ENCODE measurements at places on chromosomes 2 and 18.

- no peak for DNase-seq
These were observed 135.1 kb downstream of the SOCS6 start for GRCh38 chr18:70423988-70424387.

DNA sequence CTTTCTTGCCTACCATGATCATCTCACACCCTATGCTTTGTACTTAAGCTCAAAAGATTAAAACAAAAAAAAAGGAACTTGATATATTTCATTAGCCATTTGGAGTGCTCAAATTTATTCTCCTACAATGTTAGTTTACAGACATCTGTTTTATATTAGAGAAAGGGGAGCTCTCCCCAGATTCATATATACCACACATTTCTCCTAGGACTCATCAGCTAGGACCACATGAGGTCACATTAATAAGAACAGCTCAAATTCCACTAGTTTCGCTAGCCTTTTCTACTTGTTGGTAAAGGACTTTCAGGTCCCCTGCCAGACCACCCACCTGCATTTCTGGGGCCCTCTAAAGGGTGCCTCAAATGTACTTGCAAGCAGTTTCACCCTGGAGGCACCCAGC, 151.2 kb upstream of the MMADHC start:
- DNase-seq: no peak

GRCh38 chr2:66472225-66472843, 37.4 kb downstream of the MEIS1 start:
- no peak for DNase-seq

GRCh38 chr18:33751613-33752221, 173.7 kb downstream of the ASXL3 start:
- DNase-seq: no peak

GRCh38 chr2:240869109-240869955, 708 bp downstream of the AGXT start:
- DNase-seq: no peak

- no peak for DNase-seq
These were observed 40.0 kb downstream of the CCDC102B start for GRCh38 chr18:68837665-68838451.

GRCh38 chr2:46122318-46122976, 174.8 kb upstream of the EPAS1 start:
- DNase-seq: no peak

- no peak for DNase-seq
These were observed 66.6 kb downstream of the CNTNAP5 start for GRCh38 chr2:124091721-124092120.

DNA sequence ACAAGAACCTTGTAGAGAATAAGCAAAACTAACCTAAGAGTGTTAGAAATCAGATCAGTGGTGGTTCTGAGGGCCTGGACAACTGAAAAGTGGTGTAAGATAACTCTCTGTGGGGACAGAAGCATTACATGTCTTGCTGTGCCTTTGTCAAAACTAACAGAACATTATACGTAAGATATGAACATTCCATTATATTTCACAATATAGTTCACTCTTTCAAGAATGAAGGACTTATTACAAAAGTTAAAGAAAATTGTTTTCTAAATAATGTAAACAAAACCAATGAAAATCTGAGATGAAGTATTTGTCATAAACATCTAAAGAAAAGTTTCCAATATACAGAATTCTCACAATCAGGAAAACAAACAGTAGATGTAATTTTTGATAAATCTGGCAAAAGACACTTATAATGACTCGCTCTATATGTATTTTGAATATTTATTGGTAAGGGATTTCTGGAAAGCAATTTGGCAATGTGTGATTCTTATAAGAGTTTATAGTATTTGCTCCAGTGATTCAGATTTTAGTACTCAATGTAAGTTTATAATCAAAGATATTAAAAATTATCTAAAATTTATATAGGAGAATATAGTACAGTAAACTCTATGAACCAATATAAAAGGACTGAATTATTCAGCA, 258.4 kb downstream of the CD226 start:
- DNase-seq: no peak

DNA sequence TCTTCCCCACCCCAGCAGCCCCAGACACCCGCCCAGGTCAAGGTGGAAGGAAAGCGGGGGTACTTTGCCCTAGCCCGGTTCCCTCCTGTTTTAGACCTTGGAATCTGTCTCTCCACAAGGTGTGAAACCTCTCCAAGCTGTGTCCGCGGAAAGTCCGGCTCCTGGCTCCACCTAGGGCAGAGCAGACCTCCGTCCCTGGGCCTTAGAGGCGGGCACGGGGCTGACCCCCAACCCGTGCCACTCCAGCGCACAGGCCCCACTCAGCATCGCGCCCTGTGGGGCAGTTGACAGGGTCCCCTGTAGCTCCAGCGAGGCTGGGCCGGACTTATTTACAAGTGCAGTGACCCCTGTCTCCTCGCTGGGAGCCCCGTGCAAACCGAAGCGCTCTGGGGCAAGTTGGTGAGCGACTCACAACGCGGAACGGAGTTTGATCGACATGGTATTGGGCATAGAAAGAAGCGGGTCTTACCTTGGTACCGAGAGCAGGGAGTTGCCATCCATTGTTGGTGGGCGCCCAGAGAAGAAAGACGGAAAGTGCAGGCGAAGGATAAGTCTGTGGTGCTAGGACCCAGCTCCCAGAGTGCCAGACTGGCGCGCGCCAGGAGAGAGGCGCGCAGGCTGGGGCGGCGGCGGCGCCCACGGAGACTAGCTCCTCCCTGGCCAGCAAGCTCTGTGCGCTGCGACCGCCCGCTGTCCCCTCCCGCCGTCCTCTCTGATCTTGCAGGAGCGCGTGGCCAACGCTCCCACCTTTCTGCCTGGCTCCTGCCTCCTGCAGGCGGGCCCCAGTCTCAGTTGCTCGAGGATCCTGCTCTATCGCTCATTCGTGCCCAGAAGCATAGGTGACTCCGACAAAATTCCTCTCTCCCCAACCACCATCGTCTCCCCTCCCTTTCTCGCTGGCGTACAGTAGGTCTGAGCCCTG, at the start of gene SPHKAP:
TSS of gene SPHKAP (minus strand) at position 590 of the 922 bp plus-strand sequence. CDS start at position 501, 89 bp downstream.
- no peak for DNase-seq
